ENCODE measurements at places on chromosomes 12 and 14. TPM values are rescaled to one million over a fixed set of nuclear protein-coding genes. Genes with fewer than 3 reads are reported as not detected.

RNASE3 gene
- 0.59 TPM for total RNA-seq

PSMC6 gene
- 77.4 TPM for total RNA-seq

PRKAG1 gene
- total RNA-seq = 68.5 TPM

DNA sequence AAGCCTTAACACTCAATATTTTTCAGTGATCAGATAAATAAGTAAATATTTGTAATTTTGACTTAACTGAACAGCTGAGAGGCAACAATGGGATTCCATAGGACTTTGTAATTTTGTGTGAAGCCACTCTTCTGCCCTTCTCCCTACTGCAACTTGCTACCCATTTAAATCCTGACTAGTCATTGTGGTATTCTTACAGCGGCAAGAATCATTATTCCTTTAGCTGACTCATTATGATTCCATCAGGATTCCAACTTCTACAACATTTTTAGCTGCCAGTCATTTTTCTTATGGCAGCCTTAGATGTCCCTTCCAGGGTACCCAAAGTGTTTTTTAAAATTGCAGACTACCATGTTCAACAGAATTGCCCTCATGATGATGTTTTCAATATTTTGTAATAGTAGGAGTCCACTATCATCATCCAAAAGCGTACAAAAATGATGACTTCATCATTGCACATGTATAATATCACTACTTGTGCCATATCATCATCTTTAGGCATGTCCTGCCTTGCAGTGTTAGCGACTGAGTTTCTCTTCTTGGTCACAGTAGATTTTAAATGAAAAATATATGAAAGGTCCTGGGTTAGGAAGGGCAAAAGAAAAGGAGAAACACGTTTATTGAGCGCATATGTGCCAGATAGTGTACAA lies 5.1 kb upstream of the MAGOHB start:
- no peak overlapping the region for H3K4me3 ChIP-seq
- H3K4me1 ChIP-seq = peaks cover 5% of the 10 kb centered on the region
- no peak overlapping the region for H3K27ac ChIP-seq
- no peak for DNase-seq
- H3K36me3 ChIP-seq = no peaks in the 10 kb centered on the region

DNA sequence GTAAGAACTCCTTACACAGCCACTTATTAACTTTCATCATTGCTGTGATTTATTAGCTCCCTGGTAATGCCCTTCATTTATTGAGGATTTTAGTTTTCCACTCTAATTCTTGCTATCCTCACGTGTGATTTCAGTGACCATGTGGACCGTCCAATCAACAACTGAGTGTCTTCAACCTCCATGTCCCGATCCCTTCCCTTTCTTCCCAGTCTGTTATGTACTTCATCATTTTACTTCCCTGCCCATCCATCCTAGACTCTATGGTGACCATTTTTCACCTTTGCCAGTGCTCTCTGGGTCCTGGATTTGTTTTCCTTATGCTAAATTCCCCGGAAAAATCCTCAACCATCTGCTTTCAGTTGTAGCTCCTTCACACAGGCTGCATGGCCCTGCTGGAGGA lies 111.0 kb downstream of the MSRB3 start:
- peaks cover 10% of the 10 kb centered on the region for H3K4me1 ChIP-seq
- no peak for DNase-seq
- no peaks in the 10 kb centered on the region for H3K36me3 ChIP-seq
- H3K27me3 ChIP-seq = no peaks in the 10 kb centered on the region
- H3K4me3 ChIP-seq = no peak overlapping the region

DNA sequence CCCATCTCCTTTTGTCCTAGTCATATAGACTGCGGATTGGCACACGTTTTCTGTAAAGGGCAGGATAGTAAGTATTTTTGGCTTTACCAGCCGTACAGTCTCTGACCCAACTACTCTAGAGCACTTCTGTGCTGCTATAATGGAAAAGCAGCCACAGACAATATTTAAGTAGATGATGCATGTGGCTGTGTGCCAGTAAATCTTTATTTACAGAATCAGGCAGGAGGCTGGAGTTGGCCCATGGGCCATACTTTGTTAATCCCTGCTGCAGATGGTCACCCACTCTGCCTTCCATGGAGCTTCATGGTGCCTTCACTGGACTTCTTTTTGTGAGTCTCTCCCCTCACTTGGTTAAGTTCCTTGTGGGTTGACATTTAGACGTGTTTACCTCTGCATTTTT lies 584.5 kb upstream of the TBX3 start:
- no peak overlapping the region for H3K4me3 ChIP-seq
- no peak overlapping the region for H3K27ac ChIP-seq
- no peak for DNase-seq
- no peaks in the 10 kb centered on the region for H3K36me3 ChIP-seq
- H3K27me3 ChIP-seq = no peaks in the 10 kb centered on the region

DNA sequence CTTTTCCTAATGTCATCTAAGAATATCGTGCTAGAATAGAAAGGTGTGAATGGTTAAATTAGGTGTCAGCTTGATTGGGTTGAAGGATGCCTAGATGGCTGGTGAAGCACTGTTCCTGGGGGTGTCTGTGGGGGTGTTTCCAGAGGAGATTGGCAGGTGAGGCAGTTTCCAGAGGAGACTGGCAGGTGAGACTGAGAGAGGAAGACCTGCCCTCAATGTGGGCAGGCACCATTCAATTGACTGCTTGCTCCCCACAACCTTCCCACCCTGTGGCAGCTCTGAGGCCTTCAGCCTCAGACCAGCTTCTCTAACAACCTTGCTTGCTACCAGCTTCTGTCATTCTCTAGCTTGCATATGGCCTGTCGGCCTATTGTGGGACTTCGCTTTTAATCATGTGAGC lies 9.2 kb downstream of the RNASE9 start:
- no peak overlapping the region for H3K4me3 ChIP-seq
- no peak overlapping the region for H3K27ac ChIP-seq
- no peaks in the 10 kb centered on the region for H3K27me3 ChIP-seq
- DNase-seq = no peak

GRCh38 chr12:54197010-54197409 lies 8.2 kb upstream of the SMUG1 start:
- H3K4me1 ChIP-seq = no peaks in the 10 kb centered on the region
- H3K27ac ChIP-seq = no peak overlapping the region
- no peaks in the 10 kb centered on the region for H3K36me3 ChIP-seq
- no peaks in the 10 kb centered on the region for H3K27me3 ChIP-seq
- no peak for DNase-seq
- H3K4me3 ChIP-seq = no peak overlapping the region

DNA sequence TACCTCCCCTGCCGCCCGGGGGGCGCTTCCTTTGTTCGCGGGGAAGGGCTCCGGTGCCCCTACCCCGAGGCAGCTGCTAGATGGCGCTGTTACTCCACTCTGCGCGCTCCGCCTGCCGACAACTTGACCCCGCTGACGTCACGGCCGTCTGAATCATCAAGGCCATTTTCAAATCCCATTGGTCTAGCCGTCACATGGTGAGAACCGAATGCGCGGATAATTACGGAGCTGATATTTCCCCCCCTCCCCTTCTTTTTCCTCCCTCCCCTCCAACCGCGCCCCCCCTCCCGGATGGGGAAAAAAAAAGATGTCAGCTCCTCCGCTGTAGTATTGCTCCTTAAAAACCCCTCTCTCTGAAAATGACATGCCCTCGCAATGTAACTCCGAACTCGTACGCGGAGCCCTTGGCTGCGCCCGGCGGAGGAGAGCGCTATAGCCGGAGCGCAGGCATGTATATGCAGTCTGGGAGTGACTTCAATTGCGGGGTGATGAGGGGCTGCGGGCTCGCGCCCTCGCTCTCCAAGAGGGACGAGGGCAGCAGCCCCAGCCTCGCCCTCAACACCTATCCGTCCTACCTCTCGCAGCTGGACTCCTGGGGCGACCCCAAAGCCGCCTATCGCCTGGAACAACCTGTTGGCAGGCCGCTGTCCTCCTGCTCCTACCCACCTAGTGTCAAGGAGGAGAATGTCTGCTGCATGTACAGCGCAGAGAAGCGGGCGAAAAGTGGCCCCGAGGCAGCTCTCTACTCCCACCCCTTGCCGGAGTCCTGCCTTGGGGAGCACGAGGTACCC lies at the start of gene HOXC10:
HOXC10 (plus strand) TSS at position 246 of the 791 bp plus-strand sequence; CDS start at position 360, 114 bp downstream.
- peak; percentile 79 for DNase-seq
- H3K4me1 ChIP-seq = no peaks in the 10 kb centered on the region
- no peak within 1 kb of the TSS for H3K4me3 ChIP-seq
- H3K36me3 ChIP-seq = no peaks in the 10 kb centered on the region
- H3K27ac ChIP-seq = no peak within 1 kb of the TSS
- H3K27me3 ChIP-seq = peaks cover 84% of the 10 kb centered on the region

- no peaks in the 10 kb centered on the region for H3K4me1 ChIP-seq
- no peaks in the 10 kb centered on the region for H3K36me3 ChIP-seq
- no peaks in the 10 kb centered on the region for H3K27me3 ChIP-seq
- H3K27ac ChIP-seq = no peak overlapping the region
Measured at GRCh38 chr12:32176606-32177005, 70.0 kb downstream of the BICD1 start.

DNA sequence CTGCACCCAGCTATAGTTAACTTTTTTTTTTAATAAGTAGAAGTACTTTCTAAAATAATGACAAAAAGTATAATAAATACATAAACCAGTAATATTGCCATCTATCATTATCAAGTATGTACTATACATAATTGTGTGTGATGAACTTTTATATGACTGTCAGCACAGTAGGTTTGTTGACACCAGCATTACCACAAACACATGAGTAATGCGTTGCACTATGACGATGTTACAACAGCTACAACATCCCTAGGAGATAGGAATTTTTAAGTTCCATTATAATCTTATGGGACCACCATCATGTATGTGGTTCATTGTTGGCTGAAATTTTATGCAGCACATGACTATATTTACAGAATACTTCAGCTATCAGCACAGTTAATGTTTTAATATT lies 62.9 kb upstream of the VSX2 start:
- H3K27me3 ChIP-seq = no peaks in the 10 kb centered on the region
- H3K4me1 ChIP-seq = no peaks in the 10 kb centered on the region
- DNase-seq = no peak

GRCh38 chr14:89681086-89682018 lies 264.3 kb upstream of the FOXN3 start:
- DNase-seq = no peak
- no peaks in the 10 kb centered on the region for H3K27me3 ChIP-seq
- no peaks in the 10 kb centered on the region for H3K4me1 ChIP-seq
- H3K27ac ChIP-seq = no peak overlapping the region
- H3K4me3 ChIP-seq = no peak overlapping the region
- H3K36me3 ChIP-seq = no peaks in the 10 kb centered on the region

DNA sequence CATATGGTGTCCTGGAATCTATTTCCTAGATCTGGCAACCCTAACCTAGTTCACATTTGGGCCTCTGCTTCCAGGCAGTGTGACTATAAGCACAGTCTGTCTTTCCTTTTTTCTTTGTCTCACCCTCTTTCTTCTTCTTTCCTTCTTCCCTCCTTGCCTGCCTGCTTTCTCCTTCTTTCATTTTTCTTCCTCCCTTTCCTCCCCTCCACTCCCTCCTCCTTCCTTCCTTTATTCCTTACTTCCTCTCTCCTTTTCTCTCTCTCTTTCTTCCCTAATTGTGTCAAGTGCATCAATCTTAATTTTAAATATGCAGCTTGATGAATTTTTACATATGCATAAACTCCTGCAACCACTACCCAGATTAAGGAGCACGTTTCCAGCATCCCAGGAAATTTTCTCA lies 4.6 kb upstream of the DAO start:
- no peak overlapping the region for H3K27ac ChIP-seq
- no peaks in the 10 kb centered on the region for H3K4me1 ChIP-seq
- H3K4me3 ChIP-seq = no peak overlapping the region
- no peaks in the 10 kb centered on the region for H3K27me3 ChIP-seq
- H3K36me3 ChIP-seq = no peaks in the 10 kb centered on the region
- no peak for DNase-seq

GRCh38 chr12:120473807-120474615 lies 4.5 kb upstream of the SRSF9 start:
- DNase-seq = no peak
- no peaks in the 10 kb centered on the region for H3K36me3 ChIP-seq
- no peak overlapping the region for H3K27ac ChIP-seq
- peaks cover 8% of the 10 kb centered on the region for H3K4me1 ChIP-seq
- no peak overlapping the region for H3K4me3 ChIP-seq

GRCh38 chr12:48142818-48143674 lies 14.3 kb downstream of the ASB8 start:
- H3K4me1 ChIP-seq = peaks cover 28% of the 10 kb centered on the region
- no peak overlapping the region for H3K4me3 ChIP-seq

DNA sequence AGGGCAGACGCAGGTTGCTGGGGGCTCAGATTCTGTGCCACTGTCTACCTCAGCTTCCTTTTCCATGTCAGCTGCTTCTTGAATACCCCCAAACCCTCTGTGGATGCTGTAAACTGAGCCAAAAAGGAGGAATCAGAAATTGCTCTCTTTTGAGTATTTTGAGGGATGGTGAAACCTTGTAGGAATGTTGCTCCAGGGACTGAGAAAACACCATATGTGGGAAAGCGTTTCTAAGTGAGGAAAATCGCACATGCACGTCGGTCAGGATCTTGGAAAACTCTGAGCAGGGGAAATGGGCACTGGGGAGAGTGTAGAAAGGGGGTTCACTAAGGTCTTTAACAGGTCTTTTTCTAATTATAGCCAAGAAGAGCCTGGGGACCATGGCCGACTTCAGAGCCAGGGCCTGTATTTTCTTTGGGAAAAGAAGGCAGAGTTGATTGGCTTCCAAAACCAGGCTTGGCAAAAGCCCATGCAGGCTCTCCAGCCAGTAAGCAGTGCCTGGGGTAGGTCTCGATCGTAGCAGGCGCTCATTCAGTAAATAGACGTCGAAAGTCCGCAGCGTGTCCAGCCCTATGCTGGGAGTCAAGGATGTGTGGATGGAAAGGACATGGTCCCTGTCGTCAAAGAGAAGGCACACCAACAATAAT lies 58.0 kb downstream of the NTF3 start:
- H3K4me3 ChIP-seq = no peak overlapping the region
- no peak overlapping the region for H3K27ac ChIP-seq
- H3K27me3 ChIP-seq = no peaks in the 10 kb centered on the region
- DNase-seq = no peak

- DNase-seq = no peak
- no peak overlapping the region for H3K4me3 ChIP-seq
- H3K27ac ChIP-seq = no peak overlapping the region
- no peaks in the 10 kb centered on the region for H3K36me3 ChIP-seq
- no peaks in the 10 kb centered on the region for H3K27me3 ChIP-seq
Measured at GRCh38 chr14:94021416-94022157, 4.6 kb upstream of the OTUB2 start.

DNA sequence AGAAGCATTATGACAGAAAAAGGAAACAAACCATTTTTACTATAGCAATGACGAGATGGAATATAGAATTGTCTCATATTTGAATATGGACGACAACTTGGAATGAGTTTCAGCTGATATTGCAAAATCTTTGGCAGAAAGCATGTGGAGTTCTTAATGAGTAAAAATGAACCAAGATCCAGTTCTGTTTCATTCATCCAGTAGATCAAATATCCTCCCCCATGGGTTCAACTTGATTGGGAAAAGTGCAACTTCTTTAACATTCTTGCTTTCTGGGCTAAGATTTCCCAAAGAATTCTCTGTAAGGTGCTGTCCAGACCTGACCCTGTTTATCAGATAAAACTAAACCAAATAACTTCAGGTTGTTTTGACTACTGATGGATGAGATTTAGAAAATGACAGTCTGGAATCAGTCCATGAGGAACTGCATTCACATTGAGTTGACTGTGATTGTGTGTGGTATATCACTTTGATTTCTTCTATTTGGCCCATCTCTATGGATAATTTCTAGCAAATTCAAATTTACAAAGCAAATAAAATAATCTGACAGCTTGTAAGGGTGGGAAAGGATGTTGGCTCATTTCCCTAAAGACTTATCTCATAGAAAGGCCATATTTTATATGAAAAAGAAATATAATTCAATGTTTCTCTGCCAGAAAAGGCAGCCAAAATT lies 267.4 kb downstream of the ADAMTS20 start:
- no peaks in the 10 kb centered on the region for H3K36me3 ChIP-seq
- no peak for DNase-seq
- no peak overlapping the region for H3K4me3 ChIP-seq
- no peaks in the 10 kb centered on the region for H3K27me3 ChIP-seq
- no peak overlapping the region for H3K27ac ChIP-seq

Measured in right atrium auricular region (tissue), 2 donors.